Fibroblast of the aortic adventitia (primary cell): ENCODE measurements at places on chromosomes 12 and 14. TPM values are rescaled to one million over a fixed set of nuclear protein-coding genes. Genes with fewer than 3 reads are reported as not detected.
A peak's percentile ranks its signal among the peaks of the same experiment; 100 is the strongest.

RNASE4 gene
- total RNA-seq: 4.8 and 24.1 TPM in 2 replicates

KCNC2 gene
- not detected in 2 replicates for total RNA-seq

DNA sequence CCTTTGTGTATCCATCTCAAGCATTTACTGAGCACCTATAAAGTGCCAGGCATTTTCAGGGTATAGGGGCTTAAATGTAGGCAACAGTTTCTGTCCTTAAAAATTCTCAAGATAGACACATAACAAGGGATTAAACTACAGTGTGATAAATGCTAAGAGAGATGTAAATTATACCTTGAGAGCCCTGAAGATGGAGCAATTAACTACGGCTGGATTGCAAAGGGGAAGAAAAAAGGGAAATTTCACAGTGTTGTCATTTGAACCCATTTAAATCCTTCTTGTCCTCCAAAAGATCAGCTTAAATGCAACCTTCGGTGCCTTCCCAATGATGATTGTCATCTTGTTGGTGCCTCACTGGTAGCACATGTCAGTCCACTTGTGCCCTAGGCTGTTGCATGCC lies 11.5 kb upstream of the IL26 start:
- DNase-seq: peak; percentile 66

DNA sequence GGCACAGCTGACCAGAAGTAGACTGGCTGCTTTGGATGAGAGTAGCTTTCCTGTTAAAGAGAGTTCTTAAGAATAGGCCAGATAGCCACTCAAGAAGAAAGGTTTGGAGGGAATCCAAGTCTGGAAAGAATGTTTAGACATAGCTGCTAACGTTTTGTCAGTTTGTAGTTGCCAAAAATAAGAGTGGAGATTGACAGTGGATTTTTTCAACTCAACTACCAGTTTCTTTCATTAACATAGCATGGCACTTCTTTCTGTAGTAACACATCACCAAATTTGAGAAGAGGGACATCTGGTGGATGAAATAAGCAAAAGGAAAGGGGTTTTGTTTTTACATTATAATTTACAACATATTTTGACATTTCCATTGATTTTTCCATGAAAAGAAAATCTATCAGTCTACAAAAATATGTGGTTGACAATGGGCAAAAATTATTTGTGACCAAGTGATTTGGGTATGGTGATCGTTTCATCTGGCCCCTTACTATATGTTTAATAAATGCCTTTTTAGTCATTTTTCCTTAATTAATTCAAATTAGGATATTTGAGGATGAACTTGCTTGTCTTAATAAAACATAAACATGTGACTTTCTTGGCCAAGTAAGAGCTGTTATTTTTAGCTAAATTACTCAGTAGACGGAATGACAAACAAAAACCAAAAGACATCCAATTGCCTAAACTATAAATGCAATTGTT lies 71.1 kb downstream of the PTPRR start:
- DNase-seq: peak; percentile 87

GRCh38 chr14:72700338-72701236 lies 193.3 kb downstream of the DPF3 start:
- DNase-seq: peak; percentile 61

GRCh38 chr12:26319511-26319910 lies 124.1 kb downstream of the SSPN start:
- peak; percentile 95 for DNase-seq
